ENCODE measurements at places on chromosomes 16 and 17. TPM values are rescaled to one million over a fixed set of nuclear protein-coding genes. Genes with fewer than 3 reads are reported as not detected.
A peak's percentile ranks its signal among the peaks of the same experiment; 100 is the strongest.

The HOXB5 gene
- not detected for total RNA-seq

The KIF2B gene
- not detected for total RNA-seq

The NOG gene
- 2.8 TPM for total RNA-seq

The SLC52A1 gene
- total RNA-seq = 1.4 TPM

The MFAP4 gene
- total RNA-seq = not detected

DNA sequence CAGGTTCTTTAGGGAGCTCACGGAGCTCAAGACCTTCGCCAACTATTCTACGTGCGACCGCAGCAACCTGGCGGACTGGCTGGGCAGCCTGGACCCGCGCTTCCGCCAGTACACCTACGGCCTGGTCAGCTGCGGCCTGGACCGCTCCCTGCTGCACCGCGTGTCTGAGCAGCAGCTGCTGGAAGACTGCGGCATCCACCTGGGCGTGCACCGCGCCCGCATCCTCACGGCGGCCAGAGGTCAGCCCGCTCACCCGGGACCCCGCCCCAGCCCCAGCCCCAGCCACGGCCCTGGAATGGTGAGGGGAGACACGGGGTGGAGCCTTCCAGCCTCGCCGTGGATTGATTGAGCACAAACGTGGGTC is 13.5 kb downstream of the SARM1 start:
- no peak for DNase-seq

GRCh38 chr16:48959204-48959603 is 322.4 kb downstream of the CBLN1 start:
- DNase-seq = no peak

- no peak for DNase-seq
Observed at GRCh38 chr16:79691007-79691406, 90.5 kb upstream of the MAF start.

- peak; percentile 50 for DNase-seq
Observed at GRCh38 chr16:90077757-90078578, 837 bp upstream of the PRDM7 start.

DNA sequence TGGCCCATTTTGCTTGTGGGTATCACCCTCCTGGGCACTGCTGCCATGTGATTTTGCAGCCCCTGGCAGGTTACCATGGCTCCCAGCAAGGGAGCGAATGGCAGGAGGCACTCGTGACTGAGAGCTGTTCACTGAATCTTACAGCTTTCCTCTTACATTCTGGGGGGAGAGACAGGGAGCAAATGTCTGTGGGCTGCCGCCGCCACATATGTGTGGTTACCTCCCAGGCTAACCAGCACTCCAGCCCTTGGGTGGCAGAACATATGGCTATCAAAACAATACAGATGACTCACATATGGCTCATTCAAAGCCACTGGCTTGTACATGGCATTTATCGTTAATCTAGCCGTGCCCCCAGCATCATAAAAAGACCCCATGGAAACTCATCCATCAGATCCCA is 19.8 kb downstream of the GTF3C1 start:
- DNase-seq = no peak

GRCh38 chr16:86016201-86016965 is 117.4 kb downstream of the IRF8 start:
- peak; percentile 42 for DNase-seq

DNA sequence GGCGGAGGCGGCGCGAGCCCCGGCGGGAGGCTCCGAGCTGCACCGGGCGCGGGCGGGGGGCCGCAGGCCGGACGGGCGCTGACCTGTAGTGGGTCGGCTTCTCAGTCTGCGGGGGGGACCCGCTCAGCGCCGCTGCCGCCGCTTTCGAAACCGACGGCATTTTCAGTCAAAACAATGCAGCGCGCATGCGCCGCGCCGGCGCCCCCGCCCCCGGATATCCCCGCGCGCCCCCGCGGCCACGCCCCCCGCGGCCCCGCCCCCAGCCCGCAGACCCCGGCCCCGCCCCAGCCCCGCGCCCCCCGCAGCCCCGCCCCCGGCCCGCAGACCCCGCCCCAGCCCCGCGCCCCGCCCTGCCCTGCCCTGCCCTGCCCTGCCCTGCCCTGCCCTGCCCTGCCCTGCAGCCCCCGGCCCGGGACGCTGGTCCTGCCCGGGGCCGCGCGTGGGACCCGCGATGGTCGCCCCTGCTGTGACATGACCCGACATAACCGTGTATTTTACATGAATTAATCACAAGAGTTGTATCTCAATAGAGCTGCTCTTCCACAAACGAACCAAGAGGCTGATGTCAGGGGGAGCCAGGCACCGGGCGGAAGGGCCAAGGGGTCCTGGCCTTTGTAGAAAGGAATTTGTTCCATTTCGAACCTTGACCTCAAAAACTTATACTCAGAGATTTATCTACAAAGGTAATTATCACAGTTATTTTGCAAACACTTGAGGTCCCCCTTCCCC is at the start of gene UNKL:
Gene UNKL, minus strand, starts transcription at position 173 of the 729 bp plus-strand sequence. Its CDS starts 13 bp downstream, at position 160.
- DNase-seq = peak; percentile 87

GRCh38 chr17:82241183-82241925 is 12.5 kb downstream of the SLC16A3 start:
- no peak for DNase-seq

GRCh38 chr17:10072556-10073425 is 125.6 kb downstream of the GAS7 start:
- no peak for DNase-seq

DNA sequence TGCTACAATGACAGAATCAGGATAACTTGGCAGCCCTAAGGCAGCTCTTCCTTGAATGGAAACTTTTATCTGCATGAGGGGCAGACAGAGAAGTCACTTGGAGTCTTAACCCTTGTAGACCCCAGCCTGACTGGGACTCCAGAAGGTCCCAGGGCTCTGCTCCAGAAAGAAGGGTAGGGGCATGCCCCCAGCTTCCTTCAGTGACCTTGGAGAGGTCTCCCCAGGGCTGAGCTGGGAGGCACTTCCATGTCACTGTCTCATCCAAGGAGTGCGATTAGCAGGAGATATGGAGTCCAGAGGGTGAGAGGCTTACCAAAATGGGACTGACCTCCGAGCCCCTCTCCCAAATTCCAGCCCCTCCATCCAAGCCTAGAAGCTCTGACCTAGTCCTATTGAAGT is 3.4 kb upstream of the NLRC5 start:
- no peak for DNase-seq

- DNase-seq = no peak
Observed at GRCh38 chr16:77794586-77794985, 6.2 kb downstream of the VAT1L start.

DNA sequence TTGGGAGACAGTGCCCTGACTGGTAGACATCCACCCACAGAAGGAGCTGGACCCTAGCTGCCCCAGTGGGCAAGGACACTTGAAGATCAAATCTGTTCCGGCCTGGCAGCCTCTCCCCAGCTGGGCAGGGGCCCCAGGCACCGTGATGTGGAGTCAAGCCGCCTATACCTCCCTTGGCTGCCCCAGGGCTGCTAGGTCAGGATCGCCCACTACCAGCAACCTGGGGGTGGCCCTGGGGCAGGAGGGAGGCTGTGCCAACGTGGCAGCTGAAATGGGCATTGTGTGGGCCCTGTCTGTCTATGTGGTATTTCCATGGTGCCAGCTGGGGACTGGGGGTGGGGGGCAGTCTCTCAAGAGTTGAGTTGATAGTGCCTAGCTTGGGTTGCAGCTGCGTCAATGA is 941 bp downstream of the PDK2 start:
- DNase-seq = no peak

DNA sequence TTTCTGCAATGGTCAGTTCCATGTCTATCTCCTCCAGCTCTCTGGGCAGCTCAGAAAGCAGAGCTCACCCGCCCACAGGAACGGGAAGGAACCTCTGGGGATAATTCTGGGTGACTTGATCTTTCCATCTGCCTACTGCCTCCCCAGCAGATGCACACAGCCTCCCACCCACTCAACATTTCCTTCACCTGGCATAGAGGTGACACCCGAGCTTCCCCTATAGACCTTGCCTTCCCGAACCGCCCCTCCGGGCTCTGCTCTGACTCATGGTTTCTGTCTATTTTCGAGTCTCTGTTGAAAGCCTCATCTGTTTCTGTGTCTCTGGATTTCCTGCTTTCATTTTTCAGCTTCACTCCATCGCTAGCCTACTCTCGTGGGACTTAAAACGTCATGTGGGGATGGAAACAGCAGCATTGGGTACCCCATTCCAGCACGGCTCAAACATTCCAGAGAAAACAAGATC is 11.4 kb downstream of the GGA3 start:
- peak; percentile 58 for DNase-seq

DNA sequence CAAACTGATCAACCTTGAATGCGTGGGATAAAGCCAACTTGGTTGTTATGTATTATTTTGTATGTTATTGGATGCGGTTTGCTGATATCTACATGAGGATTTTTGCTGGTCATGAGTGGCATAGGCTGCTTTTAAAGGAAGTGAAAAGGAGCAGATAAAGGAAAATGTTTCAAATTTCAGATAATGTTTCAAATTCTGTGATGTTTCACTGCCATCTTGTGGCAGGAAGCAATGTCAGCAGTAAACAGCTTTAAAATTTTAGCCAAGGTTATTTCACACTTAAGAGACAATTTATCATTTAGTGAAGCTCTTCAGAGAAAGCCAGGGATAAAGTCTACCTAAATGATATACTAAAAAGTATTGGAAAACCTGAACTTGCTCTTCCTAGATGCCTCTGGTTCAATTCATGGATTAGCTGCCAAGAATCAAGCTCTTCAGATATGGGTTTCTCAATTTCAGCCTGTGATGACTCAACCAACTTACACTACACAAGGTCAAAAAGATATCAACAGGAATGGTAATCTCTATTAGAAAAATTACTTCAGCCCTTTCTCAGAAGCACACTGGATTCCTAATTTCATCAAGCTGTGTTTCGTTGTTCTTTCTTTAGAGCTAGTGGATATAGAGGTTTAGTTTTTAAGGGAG is 136.0 kb upstream of the C17orf78 start:
- no peak for DNase-seq

Data from activated naive CD8-positive, alpha-beta T cell treated with anti-CD3 and anti-CD28 coated beads, Interleukin-2, amount 10 ng/mL, durations not matched to agents 7 days and 5 days (primary cell).